ENCODE measurements at places on chromosomes 11 and 22.

- DNase-seq = no peak
These were observed 1413.0 kb downstream of the BRD1 start for GRCh38 chr22:48414651-48415050.

- DNase-seq = no peak
These were observed 70.4 kb downstream of the MYO7A start for GRCh38 chr11:77198440-77198849.

GRCh38 chr11:27512238-27512637 is 5.7 kb upstream of the LIN7C start:
- no peak for DNase-seq

GRCh38 chr22:46542011-46542985 is 4.9 kb upstream of the CELSR1 start:
- DNase-seq = peak; percentile 11

DNA sequence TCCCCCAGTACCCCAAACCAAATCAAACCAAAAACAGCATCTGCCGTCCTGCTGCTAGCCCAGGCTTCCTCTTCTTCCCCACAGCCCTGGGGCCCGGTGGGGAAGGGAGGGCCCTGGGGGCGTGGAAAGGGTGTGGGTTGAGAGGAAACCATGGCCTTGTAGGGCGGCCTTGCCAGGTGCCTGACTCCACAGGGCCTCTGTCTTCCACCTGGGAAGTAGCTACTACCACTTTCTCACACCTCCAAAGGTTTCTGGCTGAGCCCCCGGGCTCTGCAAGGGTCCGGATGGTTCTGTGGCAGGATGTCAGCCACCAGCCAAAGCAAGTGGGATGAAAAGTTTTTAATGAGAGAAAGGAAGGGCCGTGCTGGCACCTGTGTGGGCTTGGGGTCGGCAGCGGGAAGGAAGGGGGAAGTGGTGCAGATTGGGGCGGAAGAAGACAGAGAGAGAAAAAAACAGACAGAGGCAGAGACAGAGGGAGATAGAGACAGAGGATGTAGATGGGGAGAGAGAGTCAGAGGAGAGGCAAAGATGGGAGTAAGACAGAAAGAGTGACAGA is 10.5 kb downstream of the TPST2 start:
- peak; percentile 8 for DNase-seq

DNA sequence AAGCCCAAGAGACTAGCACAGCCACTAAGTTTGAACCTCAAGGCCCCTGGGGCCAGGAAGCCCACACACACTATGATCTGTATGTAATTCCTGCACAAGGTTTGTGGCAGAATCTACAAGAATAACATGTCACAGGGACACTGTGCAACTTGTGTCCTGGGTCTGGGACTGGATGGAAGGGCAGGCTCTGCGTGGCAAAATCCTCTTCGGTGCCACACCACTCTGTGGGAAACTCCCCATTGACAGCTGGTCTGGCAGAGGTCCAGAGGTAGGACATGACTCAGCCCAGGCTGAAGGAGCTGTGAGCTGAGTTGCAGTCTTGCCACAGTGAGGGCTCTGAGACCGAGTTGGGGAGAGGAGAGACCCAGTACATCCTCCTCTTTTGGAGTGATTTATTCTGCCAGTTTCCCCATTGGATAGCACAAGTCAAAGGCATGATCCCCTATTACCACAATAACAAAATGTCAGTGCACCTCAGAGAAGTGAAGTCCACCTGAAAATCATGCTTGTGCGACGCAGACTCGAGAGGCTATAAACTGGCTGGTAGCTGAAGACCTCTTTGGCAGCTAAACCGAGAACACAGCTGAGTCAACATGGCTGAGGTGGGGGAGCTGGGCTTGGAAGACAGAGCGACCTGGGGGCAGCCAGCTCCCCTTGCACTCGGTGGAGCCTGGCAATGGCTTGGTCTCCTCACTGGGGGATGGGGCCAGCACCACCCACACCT is 23.3 kb upstream of the SERPIND1 start:
- no peak for DNase-seq
